ENCODE measurements at places on chromosomes 1 and 21.

DNA sequence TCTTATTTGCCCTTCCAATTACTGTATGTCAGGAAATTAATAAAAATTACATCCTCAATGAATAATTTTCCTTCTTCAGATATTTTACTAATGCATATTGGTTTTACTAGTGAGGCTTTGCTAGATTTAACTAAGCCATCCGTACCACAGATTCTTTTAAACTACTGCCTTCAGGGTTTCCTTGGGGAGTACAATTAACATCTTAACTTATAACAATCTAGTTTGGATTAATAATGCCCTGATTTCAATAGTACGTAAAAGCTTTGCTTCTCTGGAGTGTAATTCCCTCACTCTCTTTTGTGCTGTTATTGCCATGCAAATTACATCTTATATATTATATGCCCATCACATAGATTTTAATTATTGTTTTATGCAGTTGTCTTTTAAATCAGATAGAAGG lies 24.3 kb upstream of the F3 start:
- DNase-seq: no peak

- DNase-seq: no peak
Measured at GRCh38 chr1:116345011-116345410, 28.0 kb upstream of the ATP1A1 start.

GRCh38 chr1:11576109-11576875 lies 77.9 kb downstream of the FBXO2 start:
- no peak for DNase-seq

DNA sequence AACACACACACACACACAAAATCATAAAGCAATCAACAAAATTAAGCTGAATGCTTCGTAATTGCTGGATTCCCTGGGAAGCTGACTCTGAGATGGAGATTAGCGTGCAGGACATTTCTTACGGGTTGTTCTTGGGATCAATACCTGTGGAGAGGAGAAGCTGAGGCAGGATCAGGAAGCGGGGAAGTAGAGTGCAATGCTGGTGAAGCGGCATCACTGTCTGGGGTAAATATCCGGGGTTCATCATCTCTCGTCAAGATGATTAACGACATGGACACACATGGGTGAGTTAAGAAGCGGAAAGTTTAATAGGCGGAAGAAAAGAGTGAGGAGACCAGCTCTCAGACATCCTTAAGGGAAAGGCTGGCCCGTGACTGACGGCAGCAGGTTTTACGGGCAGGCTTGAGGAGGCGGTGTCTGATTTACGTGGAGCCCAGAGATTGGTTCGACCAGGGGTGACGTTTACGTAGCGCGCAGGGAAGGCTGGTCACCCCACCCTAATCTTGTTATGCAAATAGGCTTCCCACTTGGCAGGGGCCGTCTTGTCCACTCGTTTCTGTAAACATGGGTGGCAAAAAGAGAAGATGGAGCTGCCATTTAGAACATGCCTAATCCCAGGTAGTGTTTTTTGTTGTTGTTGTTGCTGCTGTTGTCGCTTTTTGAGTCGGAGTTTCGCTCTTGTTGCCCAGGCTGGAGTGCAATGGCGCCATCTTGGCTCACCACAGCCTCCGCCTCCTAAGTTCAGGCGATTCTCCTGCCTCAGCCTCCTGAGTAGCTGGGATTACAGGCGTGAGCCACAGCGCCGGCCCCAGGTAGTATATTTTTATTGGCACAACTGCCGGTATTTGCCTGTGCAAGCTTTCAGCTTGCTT lies 135.6 kb upstream of the KCNJ15 start:
- DNase-seq: no peak

DNA sequence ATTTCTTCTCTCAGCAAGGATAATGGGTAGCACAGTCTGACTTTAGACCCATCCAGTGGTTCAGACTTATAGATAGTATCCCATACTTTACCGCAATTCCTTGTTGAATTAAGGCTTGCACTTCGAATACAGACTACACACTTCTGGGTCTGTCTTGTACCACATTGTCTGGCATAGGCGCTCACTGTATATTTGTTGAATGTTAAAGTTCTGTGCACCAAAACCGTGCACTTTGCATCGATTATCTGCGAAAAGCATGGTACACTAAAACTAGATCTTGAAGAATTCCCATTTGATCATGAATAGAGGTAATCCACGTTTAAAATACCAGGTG lies 556 bp upstream of the RYR2 start:
- DNase-seq: no peak

DNA sequence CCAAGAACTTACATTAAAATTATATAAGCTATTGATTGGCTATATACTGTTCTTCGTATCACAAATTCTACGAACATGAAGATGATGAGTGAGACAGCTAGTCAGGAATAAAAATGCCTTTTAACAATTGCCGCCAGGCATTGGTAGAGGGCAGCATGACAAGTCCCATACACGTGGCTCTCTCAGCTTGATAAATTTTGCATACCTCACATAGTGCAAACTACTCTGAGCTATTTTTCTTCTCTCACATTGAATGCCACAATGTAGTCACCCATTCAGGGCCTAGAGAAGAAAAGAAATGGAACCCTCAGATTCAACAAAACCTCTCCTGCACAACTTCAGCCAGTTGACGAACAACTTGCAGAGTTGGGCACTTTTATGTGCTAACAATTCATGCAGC lies 27.0 kb upstream of the FMO2 start:
- no peak for DNase-seq

DNA sequence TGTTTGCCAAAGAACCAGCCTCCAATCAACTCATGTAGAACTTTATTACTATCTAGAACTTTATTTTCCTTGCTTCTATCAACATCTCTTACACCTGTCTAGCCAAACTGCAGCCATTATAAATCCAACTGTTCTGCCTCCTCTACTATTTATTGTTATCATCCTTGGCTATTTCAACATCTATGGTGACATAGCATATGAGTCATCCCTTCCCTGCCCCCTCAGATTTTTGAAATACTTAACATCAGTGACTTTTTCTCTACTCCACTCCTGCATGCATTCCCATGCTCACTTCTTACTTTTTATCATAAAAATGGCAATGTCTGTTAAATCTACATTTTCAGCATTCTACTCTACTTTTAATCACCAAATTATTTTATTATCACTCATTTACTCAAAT lies 544.9 kb upstream of the NEGR1 start:
- DNase-seq: peak; percentile 13

DNA sequence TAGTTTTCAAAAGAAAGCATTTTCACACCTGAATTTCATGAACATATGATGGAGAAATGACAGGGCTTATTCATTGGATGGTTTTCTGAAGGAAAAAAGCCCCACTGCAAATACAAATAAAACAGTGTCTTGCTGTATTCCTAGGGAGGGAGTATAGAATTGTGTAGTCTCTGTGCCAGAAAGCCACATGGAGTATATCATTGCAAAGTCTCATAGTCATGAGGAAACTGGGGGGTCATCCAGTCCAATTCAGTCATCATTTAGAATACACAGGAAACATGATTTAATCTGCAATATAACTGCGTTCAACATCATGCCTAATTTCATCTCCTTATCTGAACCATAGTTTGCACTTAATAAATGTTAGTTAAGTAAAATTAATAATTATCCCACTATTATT lies 222.3 kb downstream of the NTNG1 start:
- DNase-seq: no peak

- DNase-seq: no peak
Measured at GRCh38 chr21:28148400-28149064, 844.1 kb downstream of the LTN1 start.

DNA sequence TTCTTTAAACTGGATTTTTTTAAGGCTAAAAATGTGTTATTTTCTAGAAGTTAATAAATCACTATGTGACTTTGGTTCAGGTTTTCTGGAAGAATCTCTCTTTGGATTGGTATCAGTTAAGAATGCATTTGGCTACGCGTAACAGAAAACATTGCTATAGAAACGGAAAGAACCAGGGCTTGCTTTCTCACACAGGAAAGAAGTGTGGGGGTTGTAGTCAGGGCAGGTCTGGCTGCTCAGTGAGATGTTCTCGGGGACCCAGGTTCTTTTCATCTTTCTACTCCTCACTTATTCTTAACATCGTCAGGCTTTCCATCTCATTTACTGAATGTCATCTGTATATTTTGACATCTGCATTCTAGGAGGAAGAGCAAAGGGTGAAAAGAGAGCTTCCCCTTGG lies 191.4 kb downstream of the ZBTB18 start:
- DNase-seq: no peak

GRCh38 chr1:168365719-168366479 lies 85.2 kb downstream of the TBX19 start:
- DNase-seq: no peak

DNA sequence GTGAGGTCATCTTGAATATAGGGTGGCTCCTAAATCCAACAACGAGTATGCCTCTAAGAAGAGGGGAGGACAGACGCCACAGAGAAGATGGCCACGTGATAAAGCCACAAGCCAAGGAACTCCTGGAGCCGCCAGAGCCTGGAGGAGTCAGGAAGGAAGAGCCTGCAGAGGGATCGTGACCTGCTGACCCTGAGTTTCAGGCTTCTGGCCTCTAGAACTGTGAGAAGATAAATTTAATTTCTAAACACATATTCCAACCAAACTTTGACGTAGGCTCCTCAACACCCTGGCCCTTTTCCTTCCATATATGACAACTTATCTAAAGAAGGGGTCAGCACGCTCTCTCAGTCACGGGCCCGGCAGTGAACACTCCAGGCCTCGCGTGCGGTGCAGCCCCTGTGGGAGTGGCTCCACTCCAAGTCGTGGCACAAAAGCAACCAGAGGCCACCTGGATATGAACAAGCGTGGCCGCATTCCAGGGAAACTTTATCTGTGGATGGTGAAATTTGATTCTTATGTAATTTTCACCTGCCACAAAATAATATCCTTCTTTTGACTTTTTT lies 138.6 kb upstream of the AJAP1 start:
- DNase-seq: no peak

GRCh38 chr1:36768486-36769178 lies 265.7 kb downstream of the GRIK3 start:
- DNase-seq: no peak

- no peak for DNase-seq
Measured at GRCh38 chr1:229031481-229032341, 239.2 kb upstream of the RAB4A start.

GRCh38 chr1:97758541-97759057 lies 162.2 kb downstream of the DPYD start:
- peak; percentile 63 for DNase-seq

GRCh38 chr1:53592521-53592982 lies 133.4 kb downstream of the DMRTB1 start:
- peak; percentile 69 for DNase-seq

DNA sequence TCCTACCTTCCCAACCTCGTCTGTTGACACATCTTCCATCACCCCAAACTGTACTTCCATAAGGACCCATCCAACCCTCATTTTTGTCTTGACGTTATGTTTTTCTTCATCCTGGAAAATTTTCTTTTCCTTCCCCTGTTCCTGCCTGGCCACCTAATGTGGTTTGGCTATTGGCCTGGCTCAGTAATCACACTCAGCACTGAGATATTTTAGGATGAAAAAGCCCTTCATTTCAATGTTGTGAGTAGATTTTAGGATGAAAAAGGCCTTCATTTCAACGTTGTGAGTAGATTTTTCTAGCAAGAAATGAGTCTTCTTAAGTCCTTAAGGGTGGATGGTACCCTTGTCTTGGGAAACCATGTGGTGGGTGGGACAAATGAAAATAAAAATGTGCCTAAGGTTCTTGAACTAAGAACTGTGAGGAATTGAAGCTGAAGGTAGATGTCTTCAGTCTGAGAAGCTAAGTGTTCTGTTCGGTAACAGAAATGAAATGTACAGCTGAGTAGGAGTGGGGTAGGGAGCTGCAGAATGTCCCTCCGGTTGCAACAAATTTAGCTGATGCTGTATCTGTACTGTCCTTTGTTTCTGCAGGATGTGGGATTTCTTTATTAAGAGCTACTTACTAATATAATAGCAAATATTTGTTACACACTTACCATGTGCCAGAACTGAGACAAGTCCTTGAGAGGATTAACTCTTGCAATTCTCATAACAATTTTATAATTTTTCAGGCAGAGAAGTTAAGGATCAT lies 36.1 kb downstream of the DNTTIP2 start:
- peak; percentile 85 for DNase-seq

GRCh38 chr1:180854456-180854855 lies 58.2 kb upstream of the KIAA1614 start:
- peak; percentile 72 for DNase-seq

GRCh38 chr1:87130438-87130837 lies 198.2 kb upstream of the LMO4 start:
- DNase-seq: no peak

- no peak for DNase-seq
Measured at GRCh38 chr1:88956003-88956402, 36.4 kb downstream of the KYAT3 start.

GRCh38 chr1:239274242-239274830 lies 112.0 kb upstream of the CHRM3 start:
- DNase-seq: peak; percentile 31

DNA sequence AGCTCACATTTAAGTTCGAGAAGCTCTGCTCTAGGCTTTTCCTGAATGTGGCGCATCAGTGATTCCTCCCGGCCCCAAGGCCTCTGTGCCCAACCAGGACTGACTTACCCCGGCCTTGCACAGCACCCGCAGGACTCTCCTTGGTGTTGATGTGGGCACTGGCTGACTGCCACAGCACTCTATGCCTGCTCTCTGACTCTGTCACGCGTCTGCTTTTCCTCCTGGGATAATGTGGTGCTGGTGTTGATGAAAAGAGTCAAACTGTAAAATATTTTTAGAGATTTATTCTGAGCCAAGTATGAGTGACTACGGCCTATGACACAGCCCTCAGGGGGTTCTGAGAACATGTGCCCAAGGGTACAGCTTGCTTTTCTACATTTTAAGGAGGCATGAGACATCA lies 15.5 kb upstream of the SLC2A5 start:
- no peak for DNase-seq

GRCh38 chr1:178566187-178566586 lies 53.3 kb downstream of the TEX35 start:
- peak; percentile 6 for DNase-seq

GRCh38 chr1:49333906-49334305 lies 557.2 kb upstream of the BEND5 start:
- DNase-seq: peak; percentile 11

DNA sequence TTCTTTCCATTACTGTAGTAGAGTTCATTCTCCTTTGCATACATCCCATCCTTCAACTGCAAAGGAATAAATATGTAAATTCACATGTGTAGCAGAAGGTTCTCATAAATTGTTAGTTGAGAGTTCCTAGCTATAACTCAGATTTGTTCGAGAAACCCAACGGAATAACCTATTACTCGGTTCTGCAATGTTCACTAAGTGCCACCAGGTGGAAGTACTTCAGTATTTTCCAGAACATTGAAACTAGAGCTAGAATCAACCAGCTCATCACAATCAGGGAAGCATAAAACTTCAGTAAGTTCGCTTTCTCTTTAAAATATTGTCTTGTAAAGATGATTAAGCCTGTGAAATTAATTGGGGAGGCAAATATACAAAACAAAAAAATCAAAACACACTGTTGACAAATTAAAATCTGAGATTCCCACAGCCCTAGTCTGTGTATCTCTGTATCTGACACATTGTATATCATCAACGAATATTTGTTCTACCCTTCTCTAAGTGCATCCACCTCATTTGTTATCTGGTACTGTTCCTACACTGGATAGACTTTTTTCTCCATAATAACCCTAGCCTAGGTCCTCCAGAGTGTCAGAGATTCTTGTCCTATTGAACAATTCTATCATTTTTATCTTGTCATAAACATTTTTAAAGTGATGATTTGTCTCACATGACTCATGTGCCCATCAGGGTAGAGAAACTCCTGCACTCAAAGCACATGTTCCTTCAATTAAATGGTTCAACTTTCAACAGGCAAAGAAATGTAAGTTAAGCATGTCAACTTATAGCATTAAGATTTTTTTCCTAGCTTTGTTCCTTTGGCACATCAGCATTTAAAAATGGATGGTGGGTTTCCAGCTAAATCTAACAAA lies 31.9 kb downstream of the MROH9 start:
- DNase-seq: peak; percentile 27
